Stimulated activated CD4-positive, alpha-beta T cell treated with anti-CD3 and anti-CD28 coated beads, TNF-alpha, amount 100 ng/mL, for 4 hours (primary cell): ENCODE measurements at places on chromosomes 1 and 21.

DNA sequence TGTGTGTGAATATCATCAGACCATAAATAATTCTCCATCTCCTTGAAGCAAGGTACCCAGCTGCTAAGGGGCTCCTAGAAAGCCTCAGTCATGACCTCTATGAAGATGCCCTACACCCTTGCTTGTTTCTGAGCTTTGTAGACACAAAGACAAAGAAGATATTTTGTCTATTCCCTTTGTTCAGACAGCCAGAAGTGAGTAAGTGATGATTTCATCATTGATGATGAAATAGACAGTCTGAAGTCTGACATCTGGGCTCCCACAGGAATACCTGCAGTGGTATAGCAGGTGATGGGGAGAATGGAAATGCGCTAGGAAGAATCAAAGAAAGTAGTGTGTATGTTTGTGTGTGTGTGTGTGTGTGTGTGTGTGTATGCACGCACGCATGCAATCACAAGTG lies 82.2 kb upstream of the DPT start:
- DNase-seq = no peak

- DNase-seq = no peak
Measured at GRCh38 chr1:111198836-111199235, 1.6 kb downstream of the DENND2D start.

DNA sequence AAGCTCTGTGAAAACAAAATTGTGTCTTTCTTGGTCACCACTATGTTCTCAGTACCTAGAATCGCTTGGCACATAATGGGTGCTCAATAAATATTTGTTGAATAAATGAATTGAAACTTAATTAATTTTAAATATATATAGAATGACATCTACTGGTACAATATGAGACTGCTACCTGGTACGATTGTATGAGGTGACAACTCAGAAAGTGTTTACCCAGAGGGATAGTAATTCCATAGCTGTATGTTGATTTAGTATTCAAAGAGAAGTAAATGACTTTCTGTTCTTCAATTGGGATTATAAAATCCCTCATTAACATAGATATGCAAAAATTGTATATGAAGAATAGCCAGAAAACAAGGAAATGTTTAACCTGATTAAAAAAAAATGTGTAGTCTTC lies 128.7 kb downstream of the RPS6KC1 start:
- no peak for DNase-seq

- DNase-seq = no peak
Measured at GRCh38 chr1:204498981-204499380, 4.4 kb upstream of the PIK3C2B start.

DNA sequence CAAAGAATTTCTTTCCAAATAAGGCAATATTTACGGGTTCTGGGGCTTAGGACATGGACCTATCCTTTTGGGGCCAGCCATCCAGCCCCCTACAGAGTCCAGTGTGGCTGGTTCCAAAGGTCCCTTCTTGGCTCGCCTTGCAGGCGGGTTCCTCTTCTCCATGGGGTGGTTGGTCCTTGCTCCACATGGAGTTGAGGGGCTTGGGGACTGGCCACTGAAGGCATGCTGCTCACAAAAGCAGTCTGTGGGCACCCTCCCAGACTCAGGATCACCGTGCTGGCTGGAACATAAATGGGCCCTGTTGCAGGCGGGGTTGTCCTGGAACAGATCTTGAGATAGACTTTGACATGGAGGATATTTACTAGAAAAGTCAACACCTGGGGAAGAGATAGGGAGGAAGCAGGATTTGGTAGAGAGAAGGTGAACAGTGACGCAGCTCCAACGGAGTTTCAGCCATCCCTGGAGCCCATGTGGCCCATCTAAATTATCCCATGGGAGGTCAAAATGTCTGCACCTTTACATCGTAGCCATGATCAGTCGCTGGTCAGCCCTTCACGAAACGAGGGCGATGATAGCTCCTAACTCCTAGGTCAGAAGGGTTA lies 39.1 kb upstream of the LRP8 start:
- no peak for DNase-seq

DNA sequence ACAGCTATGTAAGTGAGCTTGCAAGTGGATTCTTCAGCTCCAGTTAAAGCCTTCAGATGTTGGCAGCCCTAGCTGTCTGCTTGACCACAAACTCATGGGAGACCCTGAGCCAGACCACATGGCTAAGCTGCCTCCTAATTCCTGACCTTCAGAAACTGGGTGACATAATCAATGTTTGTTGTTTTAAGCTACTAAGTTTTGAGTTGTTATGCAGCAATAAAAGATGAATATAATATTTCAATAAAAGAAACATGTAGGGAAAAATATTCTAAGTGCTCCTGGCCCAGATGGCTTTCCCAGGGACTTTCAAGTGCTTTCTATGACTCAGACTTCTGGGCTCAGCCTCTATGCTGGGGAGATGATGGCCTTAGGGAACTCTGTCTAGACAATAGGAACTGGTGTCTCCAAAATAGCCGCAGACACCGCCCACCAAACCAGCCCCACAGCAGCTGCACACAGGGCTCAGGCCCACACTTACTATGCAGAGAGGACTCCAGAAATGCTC lies 20.3 kb upstream of the AZIN2 start:
- DNase-seq = no peak

GRCh38 chr1:10431070-10431730 lies 967 bp downstream of the CENPS start:
- DNase-seq = no peak

DNA sequence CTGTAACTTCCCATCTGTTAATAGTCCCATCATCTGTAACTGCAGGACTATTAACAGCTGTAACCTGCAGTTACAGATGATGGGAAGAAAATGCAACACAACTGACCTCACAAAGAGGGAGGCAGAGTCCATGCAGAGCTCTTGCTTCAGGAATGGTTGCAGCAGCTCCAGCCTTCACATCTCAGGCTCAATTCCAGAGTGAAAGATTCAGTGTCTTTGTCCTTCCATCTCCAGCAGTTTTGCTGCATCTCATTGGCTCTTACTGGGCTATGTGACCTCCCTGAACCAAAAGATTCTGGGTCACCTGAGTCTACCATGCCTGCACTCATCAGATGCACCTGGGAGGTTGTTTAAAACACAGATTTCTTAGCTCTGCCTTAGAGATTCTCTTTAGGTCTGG lies 686.7 kb downstream of the MATN1 start:
- no peak for DNase-seq

GRCh38 chr1:3111348-3112021 lies 42.5 kb downstream of the PRDM16 start:
- no peak for DNase-seq

DNA sequence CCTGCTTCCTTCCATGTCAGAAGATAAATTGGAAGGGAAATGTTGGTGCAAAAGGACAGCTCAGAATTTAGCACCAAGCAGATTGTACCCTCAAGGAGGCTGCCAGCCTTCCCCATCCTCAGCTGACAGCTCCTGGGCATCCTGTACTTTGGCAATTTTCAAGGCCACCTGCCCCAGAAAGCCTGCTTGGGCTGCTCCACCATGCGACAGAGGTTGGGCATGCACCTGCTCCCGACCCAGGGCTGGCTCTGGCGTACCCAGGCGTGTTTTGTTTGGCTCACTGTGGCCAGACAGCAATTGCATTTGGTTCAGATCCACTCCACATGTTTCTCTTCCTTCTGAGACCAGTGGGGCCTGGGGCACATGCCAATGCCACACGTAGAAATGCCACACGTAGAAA lies 547.8 kb downstream of the NPHP4 start:
- DNase-seq = no peak

DNA sequence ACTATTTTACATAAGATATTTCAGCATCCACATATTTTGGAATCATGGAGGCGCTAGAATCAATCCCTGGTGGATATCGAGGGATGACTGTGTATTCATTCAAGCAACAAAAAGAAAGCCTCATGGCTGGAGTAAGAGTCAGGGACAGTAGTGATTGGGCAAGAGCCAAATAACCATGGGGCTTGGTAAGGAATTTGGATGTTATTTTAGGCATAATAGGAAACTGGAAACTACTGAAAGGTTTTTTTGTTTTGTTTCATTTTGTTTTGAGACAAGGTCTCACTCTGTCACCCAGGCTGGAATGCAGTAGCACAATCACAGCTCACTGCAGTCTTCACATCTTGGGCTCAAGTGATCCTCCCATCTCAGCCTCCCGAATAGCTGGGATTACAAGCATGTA lies 33.8 kb upstream of the EYA3 start:
- no peak for DNase-seq

DNA sequence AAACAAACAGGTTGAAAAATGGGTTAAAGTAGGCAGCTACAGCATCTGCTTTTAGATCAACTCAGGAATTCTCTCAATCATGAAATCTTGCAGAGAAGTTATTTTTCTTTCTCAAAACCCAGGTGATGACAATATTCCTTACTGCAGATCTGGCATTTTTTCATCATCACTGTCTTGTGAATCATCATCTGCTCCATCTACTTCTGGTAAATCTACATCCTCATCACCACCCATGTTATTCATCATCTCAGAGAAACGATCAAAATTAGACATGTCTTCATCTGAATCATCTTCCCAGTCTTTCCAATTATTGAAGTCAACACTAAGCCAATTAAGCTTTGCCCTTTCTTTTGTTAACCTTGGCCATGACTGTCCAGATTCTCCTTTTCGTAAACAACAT lies 21.8 kb downstream of the GBP2 start:
- DNase-seq = no peak

- DNase-seq = no peak
Measured at GRCh38 chr1:23116921-23117699, 51.5 kb downstream of the LUZP1 start.

- DNase-seq = no peak
Measured at GRCh38 chr1:229629261-229629660, 3.2 kb downstream of the URB2 start.

DNA sequence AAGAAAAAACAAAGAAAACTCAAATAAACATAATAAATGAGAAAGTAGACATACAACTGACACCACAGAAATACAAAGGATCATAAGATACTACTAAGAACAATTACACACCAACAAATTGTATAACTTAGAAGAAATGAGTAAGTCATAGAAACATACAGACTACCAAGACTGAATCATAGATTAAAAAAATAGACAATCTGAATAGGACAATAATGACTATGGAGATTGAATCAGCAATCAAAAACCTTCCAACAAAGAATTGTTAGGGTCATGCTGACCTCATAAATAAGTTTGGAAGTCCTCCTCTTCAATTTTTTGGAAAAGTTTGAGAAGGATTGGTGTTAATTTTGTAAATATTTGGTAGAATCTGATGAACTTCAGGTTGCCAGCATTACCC lies 159.0 kb downstream of the PTBP2 start:
- no peak for DNase-seq

GRCh38 chr21:20030390-20030789 lies 967.8 kb upstream of the NCAM2 start:
- no peak for DNase-seq

- DNase-seq = no peak
Measured at GRCh38 chr1:238439511-238439910, 548.8 kb upstream of the ZP4 start.

DNA sequence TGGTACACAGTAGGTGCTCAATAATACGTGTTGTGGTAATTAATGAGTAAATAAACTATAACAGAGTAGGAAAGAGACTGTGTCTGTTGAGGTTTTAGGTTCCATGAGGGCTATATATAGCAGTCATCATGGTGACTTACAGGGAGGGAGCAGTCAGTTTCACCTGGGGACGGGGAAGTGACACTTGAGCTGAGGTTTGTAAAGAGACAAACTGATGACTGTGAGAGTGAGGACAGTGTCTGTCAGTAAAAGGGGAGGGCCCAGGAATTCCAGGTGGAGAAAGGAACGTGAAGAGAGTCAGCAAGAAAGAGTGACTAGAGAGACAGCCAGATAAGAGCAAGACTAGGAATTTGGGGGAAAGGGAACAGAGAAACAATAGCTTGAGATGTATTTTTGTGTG lies 30.2 kb downstream of the ABCA4 start:
- no peak for DNase-seq

DNA sequence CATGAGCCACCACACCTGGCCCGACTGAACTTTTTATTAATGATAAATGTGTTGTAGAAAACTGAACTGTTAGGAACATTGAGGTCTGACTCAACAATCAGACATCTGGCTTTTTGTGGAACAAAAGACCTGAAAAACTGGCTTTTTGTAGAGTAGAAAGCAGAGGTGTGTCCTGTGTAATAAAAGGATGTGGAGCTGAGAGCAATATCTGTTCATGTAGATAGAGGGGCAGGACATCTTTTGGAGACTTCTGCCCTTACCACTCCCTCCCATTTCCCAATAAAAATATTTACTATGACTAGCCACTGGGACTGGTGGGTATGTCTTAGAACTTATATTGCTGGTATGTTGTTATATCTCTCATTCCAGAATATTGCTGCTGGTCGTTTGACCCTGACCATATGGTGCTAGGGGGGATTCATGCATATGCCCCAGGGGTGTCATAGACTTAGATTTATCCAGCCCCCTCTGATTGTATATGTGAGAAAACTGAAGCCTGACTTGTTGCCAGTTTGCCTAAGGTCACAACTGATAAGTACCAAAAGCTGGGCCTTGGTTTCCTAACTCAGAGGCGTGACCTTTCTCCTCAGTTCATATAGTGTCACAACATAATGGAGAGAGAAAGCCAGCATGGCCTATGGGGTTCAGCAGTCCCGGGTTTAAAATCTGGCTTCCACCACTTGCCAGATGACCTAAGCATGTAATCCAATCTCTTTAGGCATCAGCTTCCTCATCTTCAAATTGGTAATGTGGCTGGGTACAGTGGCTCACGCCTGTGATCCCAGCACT lies 33.5 kb upstream of the PIGV start:
- DNase-seq = no peak

DNA sequence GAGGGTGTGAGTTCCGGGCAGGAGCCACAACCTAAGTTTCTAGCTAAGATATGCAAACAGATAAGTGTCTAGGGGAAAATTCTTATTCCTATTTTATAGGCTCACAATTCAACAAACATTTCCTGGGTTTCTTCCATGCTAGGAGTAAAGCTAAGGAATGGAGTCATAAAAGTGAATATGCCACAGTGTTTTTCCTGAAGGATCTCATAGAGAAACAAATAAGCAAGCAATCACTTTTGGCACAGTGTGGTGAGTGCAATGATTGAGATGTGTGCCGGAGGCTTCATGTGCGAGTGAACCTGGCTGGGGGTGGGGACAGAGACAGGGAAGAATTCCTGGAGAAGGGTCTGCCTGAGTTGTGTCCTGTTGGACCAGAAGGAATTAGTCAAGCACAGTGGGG lies 147.4 kb downstream of the TENT5C start:
- DNase-seq = no peak

DNA sequence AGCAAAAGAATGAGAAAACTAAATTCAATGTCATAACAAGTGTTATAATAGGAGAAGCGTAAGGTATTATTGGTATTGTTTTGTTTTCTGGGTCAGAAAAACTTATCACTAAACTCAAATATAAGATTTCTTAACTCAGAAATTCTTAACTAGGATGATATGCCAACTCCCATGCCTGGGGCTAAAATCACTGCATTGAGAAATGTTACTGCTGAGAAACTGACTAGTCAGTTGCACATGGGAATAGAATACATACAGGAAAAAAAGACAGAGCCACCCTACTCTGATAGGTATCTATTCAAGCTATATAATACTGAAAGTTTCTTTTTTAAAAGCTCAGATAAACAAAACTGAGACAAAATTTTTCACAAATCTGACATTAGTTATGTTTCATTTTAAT lies 56.3 kb downstream of the PRPF38A start:
- no peak for DNase-seq
